NCI-H82 (cell line): ENCODE measurements at places on chromosomes 5 and 9.

DNA sequence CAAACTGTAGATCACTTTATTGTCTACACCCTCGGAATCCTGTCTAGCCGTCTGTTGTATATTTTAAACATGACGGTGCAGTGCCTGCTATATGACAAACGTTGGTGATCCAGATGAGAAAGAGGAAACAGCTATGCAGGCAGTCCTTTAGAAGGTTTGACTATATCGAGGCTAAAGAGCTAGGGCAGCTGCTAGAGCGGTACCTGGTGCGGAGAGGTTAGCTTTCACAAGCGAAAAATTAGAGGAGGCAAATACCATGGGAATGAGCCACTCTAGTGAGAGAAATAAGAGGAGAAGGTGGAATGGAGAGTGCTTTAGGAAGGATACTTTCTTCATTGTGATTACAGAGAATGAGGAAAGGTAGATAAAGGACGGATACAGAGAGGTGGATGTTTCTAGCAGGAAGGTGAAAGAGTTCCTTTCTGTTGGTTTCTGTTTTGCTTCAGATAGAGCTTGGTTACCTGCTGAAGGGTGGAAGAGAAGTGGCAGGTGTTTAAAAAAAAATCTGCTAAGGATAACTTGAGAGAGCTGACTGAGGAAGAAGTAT lies 959 bp upstream of the FBXL17 start:
- DNase-seq: no peak

DNA sequence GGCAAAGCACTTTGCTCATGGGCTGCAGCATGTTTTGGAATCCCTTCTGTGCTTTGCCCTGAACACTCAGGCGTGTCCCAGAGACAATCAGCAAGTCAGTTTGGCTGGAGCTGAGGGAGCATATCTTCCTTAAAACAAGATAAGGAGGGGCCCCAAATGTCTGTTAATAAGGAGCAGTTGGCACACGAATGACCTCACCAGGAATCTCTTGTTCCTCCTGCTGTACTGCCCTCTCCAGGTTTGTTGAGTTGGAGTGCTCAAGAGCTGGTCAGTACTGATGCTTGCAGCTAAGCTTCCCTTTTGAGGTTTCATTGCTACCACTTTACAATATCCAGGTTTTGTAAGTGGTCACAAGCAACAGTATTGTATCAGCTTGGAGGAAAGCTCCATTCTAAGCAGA lies 101.3 kb upstream of the EGFLAM start:
- peak; percentile 4 for DNase-seq

DNA sequence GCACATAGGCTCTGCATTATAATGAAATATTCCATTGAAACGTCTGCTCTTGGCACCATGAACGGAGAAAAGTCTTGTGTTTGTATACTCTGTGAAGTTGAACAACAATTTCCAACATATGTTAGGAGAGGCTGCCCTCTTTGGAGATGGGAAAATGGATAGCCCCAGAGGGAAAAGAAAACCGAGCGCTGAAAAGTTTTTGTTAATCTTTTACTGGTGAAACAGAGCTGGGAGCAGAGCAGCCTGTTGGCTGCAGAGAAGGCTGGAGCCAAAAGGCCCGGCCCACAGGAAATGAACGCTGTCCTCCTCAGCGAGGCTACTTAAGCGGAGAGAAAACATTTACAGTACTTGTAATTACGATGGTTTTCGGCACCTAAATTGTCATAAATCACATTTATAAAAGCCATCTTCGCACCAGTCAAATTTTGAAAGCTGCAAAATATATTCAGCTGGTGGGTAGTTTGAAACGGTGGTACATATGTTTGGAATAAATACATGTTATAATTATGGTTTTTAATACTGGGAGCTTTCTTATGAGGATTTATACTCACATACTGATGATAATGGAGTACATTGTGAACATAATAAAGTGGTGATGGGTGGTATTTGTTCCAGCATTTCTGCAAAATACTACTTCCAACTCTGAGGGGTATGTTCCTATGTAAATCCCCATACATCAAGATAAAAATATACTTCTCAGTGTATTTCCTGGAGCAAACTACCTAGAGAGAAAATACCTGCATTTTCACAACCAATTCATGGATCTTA lies 129.6 kb upstream of the CNTLN start:
- no peak for DNase-seq

GRCh38 chr5:67308988-67309688 lies 112.5 kb upstream of the CD180 start:
- no peak for DNase-seq

- DNase-seq: no peak
Measured at GRCh38 chr5:14256026-14256690, 113.0 kb downstream of the TRIO start.

DNA sequence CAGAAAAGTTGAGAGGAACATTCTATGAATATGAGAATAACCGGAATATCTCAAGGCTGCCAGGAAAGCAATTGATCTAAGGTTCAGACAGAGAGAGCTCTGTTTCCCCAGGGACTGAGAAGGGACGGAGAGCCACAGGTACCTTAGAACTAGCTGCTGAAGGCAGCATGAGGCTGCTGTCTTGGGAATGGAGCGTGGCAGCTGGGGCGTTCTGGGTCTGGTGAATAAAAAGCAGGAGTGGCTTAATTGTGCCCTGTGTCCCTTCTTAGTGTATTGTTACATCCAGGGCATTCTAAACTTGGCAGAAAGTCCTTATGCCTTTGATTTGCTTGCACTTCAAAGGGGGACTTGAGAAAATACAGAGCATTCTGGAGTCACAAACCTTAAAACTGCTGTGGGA lies 434.5 kb downstream of the KDM4C start:
- no peak for DNase-seq

GRCh38 chr5:79568632-79569190 lies 43.5 kb upstream of the TENT2 start:
- DNase-seq: no peak

DNA sequence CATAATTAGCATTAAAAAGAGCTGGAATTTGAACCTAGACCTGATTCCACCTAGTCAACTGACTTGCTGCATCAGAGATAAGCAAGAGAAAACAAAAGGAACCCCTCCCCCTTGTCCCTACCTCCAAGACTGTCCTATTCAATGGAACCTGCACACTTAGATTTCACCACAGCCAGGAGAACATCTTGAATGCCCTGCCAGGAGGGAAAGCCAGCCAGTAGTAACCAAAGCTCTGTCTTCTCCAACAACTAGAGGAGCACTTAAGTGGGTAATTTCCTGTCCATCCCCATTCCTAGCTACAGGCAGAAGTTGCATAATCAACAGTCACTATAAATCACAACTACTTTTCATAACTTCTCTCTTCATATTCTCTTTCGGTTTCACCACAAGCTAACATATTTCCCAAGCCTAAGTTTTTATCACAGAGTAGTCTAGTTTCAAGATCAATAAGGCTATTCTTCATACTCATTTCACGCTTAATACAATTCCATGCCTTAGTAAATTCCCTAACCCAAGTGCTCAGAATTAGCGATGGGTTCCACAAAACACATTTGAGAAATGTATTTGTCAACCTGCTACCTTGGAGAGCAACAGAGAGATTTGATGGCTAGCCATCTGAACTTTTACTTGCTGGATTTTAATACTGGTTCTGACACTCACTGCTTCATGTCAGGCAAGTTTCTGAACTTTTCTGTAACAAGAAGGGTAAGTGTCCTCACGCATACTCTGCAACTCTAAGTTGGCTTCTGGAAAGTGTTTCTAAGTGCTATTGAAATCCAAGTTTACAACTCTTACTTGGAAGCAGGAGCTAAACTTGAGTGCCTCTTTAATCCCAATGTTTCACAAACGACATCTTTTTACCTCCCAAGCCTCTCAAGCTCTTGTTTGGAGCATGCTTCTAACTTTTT lies 2.0 kb downstream of the DENND1A start:
- DNase-seq: no peak

- peak; percentile 64 for DNase-seq
Measured at GRCh38 chr5:120457839-120458507, 6.1 kb upstream of the PRR16 start.

DNA sequence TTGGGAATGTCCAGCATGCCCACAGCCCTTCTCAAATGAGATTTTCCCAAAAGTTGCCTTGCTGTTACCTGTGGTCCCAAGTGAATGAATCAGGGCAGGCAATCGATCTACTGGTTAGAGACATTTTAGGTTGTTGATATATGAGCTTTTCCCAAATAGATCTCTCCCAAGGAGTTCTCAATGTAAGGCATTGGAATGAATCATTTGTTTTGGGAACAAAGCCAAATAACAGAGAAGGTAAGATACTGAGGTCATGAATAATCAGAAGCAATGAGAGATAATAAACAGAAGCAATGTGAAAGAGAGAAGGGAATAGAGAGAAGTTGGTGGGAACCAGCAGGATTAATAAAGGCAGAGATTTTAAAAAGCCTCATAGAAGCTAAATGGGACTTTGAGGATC lies 93.6 kb upstream of the FER start:
- no peak for DNase-seq

DNA sequence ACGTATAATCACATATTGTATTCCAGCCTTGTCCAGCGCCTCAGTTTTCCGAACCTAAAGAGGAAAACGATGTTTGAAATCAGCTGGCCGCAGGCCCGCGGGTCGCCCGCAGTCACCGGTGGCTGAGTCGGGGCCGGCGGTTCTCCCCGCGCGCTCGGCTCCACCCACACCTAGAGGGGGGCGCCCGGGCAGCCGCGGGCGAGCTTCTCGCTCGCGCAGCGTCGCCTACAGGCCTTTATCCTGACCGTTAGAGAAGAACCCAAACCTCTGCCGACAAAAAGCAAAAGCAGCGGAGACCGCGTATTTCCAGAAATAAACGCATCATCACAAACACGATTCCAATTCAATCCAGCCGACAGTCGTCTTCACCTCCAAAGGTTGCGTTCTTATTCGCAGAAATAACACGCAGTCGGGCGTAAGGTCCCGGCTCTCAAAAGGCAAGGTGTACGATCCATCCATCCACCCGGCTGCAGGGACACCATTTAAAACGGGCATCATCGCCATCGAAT lies 725 bp upstream of the NIPBL start:
- peak; percentile 80 for DNase-seq

- DNase-seq: no peak
Measured at GRCh38 chr9:130537346-130538050, 41.9 kb upstream of the FUBP3 start.

- DNase-seq: peak; percentile 31
Measured at GRCh38 chr9:136668983-136669790, 6.5 kb downstream of the EGFL7 start.

DNA sequence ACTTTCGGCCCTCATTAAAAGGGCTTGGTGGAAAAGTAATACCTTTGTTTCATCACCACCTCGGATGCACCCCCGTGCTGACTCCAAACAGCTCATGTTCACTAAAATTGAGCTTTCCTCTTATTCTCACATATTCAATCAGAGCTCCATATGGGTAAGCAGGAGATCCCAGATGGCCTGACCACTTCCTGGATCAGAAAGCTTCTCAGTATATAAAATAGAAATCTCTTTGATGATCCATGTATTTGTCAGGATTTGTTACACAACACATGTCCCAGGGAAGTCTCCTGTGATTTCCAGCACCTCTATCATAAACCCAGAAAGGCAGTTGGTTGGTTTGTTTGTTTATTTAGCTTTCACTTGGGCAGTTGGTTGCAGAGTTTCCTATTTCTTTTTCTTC lies 402.0 kb downstream of the MLLT3 start:
- DNase-seq: peak; percentile 6

- no peak for DNase-seq
Measured at GRCh38 chr9:16661816-16662215, 208.7 kb downstream of the BNC2 start.

DNA sequence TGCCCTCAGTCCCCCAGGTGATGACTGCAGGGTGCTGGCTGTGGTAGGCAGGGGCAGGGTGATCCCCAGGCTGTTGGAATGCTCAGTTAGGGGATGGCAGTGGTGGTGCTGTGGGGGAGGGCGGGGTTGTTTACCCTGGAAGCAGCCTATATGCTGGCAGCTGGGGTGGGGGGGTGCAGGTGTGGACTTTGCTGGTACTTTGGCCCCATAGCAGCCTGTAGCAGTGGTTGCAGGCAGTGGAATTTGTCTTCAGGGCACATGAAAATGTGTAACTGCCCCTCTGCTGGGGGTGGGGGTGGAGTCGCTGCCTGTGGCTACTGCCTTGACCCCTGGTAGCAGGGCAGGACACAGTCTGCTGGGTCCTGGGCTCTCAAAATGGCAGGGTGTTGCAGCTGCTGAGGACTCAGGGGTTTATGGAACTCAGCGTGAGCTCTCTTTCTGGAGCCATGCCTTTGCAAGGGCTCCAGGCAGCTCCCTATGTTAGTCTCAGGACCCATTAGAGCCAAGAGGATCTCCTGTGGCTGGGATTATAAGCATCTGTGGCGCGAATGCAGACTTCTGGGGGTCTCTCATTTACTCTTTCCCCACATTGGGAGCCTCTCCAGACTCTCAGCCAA lies 65.0 kb downstream of the RMI1 start:
- no peak for DNase-seq

DNA sequence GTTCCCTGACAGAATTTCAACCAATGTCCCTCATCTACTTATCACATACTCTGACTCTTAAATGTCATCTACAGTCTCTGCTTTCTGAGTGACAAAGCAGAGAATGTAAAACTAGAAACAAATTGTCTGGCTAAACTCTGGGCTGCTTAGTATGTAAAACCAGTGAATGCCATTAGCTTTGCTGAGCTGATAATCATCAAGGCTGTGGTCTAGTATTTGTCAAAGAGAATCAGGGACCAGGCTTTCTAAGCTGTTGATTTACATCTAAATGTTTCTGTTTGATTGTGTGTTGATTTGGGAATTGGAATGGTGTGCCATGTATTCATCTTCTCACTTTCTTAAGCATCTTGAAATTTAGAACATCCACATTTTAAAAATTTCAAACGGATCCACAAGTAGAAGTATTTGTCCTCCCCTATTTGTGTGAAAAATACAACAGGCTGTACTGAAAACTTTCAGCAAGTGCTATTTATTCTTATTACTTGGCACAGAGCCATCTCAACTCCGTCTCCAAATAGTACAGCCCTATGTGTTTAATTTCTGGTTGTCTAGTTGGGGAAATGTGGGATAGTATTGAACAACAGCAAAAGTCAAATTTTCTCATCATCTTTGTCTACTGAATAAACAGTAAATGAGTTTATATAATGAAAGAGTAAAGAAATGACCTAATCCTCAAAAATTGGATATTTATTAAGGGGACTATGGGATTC lies 251.5 kb downstream of the KCTD16 start:
- DNase-seq: peak; percentile 59

DNA sequence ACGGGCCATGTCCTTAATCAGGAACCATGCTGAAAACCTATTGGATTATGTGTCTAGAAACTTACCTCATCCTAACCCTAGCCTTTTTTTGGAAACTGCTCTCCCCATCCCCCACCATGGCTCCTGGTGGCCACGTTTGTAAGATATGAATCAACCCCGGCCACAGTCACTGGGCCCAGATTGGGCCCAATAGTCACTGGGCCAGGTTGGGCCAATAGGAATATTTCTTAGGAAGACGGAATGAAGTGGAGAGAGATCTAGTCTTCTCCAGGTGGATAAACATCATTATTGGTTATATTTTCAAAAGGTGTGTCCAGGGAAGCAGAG lies 468.7 kb downstream of the ARHGEF28 start:
- no peak for DNase-seq
